NCI-H1436 (cell line): ENCODE measurements at places on chromosomes 11 and 22.

GRCh38 chr11:28536504-28537267 lies 428.5 kb downstream of the METTL15 start:
- no peak for DNase-seq

DNA sequence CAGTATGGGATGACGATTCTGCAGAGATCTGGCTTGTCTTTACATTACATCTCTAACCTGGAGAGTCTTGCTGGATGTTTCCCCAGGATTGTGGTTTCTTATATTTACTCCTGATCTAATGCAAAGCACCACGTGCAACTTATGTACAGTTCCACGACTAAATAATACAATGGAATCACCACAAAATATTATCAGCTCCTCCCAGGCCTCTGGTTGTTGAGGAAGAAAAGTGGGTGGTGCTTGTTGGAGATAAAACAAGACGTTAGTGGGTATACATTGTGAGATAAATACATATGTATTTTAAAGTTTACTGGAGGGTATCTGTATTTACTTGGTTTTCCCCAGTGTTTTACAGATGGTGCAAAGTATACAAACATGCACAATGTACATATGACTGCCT lies 569.7 kb downstream of the NTM start:
- DNase-seq = no peak

DNA sequence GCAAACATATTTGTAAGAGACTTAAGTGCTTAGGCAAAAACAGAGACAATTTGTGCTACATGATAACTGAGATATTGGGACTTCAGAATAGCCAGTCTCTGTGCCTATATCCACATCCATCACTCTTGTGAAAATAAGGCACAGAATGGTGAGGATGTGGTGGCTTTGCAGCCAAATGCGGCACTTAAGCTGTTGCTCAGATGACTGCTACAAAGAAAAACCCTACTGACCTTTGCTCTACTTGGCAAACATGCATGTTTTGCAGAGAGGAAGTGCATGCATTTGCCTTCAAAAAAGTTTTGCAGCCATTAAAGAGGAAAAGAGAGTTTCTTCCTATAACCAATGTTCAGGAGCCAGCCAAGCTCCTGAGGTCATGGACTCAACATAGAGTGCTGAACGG lies 675.0 kb upstream of the KIRREL3 start:
- no peak for DNase-seq

GRCh38 chr11:74468521-74468920 lies 1.2 kb upstream of the KCNE3 start:
- DNase-seq = no peak

DNA sequence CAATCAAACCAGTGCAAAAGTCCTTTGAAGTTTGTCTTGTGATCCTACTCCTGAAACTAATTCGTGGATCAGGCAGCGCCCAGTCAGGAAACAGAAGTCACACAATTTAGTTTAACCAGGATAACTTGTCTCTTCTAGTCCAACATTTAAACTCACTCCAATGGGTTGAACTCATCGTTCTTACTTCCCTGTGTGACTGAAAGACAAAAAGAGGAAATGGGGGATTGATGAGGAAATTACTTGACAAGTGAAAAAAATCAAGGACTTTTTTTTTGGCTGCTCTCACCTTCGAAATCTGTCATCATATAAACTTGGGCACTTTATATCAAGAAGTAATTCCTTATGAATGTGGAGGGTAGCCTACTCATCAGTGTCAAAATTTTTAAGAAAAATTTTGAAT lies 78.4 kb downstream of the HSD17B12 start:
- no peak for DNase-seq

DNA sequence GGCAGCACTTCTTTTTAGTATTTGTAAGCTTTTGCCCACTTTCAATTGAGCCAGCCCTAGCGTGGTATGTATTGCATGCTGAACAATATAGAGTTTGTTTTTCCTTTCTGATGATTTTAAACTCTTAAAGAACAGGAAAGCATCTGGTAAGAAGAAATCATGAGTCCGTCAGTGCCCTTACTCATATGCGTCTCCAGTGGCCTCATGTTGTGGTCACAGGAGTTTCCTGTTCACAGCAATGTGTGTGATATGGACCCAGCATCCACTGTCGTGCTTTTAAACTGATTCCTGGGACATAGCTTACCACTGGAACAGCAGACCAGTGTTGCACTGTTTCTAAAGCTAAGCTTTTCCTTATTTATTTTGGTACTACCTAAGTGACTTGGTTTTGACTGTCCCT lies 40.1 kb downstream of the BID start:
- DNase-seq = no peak

DNA sequence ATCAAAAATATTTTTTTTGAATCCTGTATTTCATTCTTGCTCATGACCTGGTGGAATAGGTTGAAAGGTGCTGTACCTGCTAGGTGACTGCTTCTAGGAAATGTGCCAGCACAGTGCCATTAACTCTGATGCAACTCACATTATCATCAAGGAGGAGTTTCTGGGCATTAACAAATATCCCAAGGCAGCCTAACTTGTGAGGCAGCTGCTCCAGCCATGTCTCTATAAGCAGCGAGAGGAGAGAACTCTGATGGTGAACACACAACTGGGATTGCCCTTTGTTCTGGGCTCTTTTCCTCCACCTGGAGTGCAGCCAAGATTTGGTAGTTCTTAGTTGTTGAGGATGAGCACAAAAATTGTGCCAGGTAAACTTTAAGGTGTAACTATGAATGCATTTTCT lies 25.6 kb downstream of the HEPHL1 start:
- DNase-seq = no peak

- DNase-seq = no peak
These were observed 1166.6 kb downstream of the TBC1D22A start for GRCh38 chr22:47929073-47929472.

DNA sequence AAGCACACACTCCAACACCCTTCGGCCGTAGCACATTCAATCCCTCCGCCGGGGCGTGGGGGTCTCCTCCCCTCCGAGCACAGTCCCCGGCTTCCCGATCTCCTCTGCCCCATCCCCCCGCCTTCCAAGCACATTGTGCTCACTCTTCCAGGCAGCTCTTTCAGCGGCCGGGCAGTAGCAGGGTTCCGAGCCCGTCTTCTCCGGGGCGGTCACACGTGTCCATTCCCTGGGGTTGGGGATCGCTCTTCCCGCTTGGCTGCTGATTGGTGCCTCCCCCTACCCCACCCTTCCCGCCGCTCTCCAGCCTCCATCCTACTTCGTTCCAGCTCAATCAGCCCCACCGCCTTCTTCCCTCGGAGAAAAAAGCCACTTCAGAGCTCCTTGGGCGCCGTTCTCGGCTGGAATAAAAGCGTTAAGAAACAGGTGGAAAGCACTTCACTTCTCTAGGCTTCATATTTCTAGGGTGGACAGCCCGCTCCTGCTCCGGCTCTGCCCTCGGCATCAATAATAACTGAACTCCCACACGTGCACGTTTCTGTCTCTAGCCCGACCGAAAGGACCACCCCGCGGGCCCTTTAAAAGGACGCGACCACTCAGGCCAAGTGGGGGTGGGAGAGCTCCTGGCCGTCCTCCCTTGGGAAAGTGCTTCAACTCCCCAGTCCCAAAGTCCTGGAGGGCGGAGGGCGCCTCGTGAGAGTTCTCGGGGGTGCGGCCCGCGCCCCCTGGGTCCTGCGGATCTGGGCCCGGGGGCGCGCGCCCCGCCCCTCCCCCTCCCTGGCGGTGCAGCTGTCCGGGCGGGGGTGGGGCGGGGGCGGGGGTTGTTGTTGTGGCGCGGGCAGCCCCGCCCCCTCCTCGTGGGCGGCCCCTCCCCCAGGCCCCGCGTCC lies 464 bp upstream of the CECR2 start:
- DNase-seq = peak; percentile 35
